ENCODE measurements at places on chromosomes 2 and 18.

DNA sequence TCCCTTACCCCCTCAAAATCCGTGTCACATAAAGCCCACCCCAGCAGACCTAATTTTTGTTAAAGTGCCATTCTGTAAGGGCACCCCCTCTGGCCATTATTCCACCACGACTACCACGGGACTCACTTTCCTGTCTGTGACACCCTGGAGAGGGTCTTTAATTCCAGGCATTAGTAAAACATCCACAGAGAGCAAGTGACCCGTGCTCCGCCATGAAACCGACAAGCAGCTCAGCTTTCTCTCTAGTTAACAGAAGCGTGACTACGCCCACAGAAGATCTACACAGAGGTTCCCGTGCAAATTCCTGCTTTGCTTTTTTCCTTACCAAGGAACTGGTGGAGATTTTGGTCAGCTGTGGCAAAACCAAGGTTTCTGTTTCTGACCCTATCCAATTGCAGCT is 4.4 kb downstream of the SIGLEC15 start:
- DNase-seq: no peak

- DNase-seq: no peak
Measured at GRCh38 chr2:46087492-46087891, 209.7 kb upstream of the EPAS1 start.

DNA sequence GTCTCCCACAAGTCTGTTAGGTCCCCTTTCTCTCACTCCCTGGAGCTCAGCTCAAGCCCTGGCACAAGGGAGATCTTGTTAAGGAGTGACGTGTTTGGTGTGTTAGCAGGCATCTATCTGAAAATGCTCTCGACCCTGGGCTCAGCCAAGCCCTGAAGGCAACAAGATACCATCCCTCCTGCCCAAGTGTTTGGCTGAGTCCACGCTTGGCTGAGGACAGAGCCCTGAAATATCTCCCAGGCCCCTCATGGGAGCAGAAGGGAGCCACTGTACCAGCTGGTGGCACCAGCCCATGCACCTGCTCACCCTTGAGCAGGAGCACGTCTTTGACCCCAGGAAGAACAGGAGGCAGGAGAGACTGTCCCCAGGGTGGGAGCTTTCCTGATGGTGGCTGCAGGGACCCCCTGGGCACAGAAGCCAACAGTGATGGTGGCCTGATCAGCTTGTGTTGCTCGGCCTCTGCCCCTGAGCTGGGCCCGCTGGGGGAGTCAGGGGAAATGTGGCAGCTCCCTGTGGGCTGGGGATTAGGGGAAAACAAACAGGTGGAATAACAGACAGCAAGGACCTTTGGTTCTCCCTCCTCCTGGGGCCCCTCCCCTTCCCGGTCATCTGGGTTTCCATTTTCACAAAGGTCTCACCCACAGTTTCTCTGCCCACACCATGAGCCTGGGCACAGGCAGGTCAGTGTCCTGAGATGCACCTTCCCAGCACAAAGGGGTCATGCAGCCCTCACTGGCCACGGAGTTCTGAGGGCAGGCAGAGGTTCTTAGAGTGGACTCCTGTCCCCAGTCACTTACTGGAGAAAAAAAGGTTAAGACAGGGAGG is 91.6 kb downstream of the RHOB start:
- DNase-seq: no peak

GRCh38 chr18:61738488-61738887 is 154.3 kb downstream of the RNF152 start:
- DNase-seq: no peak

GRCh38 chr2:121746071-121746578 is 9.3 kb upstream of the TSN start:
- no peak for DNase-seq

DNA sequence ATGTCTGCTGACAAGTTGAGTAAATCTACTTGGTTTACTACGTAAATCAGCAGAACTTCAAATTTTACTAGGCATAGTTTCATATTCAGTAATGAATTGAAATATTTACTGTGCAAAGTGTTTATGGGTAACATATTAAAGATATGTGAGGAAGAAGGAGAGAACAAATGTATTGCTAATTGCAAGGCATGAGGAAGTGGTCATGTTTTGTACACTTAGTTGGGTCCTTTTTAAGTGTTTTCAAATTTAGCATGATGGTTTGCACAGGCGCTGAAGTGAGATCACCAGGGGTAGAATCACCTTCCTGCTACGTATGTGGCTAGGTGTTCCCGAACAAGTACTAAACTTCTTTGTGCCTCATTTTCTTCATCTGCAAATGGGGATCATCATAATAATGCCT is 1534.4 kb downstream of the LRP1B start:
- no peak for DNase-seq

DNA sequence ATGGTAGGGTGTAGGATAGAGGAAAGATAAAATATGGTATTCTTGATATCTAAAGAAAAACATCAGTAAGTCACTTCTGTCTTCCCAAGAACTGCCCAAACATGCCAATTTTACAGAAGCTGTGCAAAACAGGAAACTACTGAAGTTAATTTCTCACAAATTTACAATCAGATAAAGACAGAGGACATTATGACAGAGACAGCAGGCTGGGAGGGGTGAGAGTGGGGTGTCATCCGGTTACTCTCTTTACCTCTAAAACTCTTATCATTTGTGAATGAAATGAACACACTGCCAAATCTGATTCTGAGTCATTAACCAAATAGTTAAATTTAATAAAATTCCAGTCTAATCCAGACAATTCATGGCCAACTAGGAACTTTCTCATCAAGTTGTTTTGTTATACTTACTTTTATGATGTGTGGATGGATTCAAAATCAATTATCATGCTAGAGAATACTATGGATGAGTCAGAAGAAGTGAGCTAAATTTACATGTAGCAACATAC is 323.2 kb upstream of the MEX3C start:
- DNase-seq: no peak

DNA sequence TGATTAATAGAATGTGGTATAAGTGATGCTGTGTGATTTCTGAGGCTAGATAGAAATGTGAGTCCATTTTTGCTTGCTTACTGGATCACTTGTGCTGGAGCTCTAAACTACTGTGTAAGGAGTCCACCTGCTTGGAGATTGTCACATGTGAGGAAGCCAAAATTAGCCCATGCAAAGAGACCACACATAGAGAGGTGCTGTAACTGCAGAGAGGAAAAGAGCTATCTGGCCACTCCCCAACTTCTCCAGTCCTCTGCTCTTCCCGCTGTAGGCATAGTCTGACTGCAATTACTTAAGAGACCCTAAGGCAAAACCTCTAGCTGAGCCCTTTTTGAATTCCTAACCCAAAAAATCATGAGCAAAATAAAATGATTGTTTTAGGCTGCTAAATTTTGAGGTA is 120.6 kb upstream of the FBXO11 start:
- no peak for DNase-seq

GRCh38 chr2:28435241-28435640 is 42.6 kb downstream of the FOSL2 start:
- DNase-seq: no peak

GRCh38 chr2:39390216-39390615 is 46.9 kb downstream of the MAP4K3 start:
- DNase-seq: no peak

DNA sequence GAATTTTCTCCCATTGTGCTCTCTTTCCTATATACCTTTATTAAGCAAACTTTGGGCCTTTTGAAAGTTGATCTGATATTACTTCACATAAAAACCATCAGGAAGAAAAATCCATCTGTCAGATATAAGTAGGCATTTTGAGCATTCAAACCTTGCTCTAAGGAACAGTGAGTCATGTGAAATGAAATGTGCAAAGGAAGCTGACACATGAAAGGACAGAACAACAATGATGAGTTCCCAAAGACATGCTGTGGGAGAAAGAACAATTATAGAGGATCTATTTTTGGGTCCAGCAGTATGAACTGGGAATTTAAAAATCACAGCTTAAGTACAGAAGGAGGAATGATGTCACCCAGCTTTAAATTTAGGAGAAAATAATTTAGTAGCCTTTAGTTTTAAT is 18.1 kb downstream of the CALCRL start:
- DNase-seq: no peak

DNA sequence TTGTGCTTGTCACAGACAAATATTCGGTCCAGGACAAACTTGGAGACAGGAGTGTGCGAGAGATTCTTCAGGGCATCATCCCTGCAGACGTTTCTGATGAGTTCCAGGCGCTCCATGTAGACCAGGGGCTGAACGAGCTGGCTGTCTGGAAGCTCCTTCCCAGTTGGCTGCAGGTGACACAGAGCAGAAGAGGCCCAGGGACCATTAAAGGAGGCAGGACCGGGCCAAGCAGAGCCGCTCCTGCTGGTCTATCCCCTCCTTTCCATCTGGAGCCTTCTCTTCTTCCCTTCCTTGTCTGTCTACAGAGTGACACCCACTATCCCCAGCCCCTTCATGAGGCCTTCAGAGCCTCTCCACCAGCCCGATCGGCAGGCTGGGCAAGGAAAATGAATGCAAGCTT is 19.5 kb downstream of the CHST10 start:
- no peak for DNase-seq

- DNase-seq: no peak
Measured at GRCh38 chr18:8659609-8660242, 45.6 kb upstream of the MTCL1 start.

DNA sequence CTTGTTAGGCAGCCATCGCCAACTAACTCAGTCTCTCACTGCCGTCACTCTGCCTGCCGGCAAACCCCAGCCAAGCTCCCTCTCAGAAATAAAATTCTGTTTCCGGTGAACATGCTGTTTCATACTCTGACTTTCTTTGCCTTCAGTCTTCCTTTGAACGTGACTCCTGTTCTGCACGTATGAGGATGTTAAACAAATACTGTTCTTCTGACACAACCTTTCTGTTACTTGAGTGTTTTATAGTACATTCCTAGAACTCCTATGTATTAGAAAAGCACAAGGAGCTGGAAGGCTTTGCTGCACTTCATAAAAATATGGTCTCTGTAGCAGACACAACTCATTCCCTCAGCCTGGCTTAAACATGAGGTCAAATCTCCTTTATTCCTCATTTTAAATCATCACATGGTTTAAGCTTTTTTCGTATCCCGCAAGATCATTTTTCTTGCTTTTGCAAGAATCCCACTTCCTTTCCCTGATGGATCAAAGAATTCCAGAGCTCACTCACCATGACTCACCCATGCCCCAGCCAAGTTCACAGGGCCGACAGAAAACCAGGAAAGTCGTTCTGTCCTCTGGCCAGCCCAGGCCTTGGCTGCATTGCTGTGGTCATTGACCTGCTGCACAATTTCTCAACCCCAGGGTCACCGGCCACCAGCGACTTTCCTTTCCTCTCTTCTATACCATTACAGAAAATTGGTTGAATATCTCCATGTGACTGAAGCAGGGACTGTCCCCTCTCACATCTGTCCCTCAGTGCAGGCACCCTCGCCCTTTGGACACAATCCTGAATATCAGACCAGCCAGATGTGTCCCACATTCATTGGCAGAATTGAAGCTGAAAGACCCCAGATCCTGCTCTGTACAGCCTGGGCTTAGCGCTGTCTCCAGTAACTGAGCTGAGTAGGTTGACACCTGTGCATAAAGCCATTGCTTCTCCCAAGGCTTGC is 183.1 kb upstream of the ARL4C start:
- DNase-seq: no peak

GRCh38 chr2:169275696-169276444 is 86.5 kb downstream of the LRP2 start:
- peak; percentile 2 for DNase-seq

DNA sequence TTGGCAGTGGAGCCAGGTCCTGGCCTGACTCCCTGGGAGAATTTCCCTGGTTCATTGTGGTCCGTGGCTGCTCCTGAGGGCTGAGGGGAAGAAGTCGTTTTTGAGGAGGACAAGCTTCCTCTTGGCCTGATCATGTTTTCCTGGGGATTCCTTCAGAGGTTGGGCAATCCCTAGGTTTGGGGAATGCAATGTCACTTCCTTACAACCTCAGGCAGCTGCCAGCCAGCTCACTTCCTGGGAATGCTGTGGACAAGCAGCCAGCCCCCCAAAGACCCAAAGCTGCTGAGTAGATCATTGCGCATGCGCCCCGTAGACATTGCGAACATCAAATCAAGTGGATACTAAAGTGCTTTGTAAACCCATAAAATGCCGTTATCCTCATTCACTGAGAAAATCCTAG is 7.7 kb upstream of the DNMT3A start:
- no peak for DNase-seq

DNA sequence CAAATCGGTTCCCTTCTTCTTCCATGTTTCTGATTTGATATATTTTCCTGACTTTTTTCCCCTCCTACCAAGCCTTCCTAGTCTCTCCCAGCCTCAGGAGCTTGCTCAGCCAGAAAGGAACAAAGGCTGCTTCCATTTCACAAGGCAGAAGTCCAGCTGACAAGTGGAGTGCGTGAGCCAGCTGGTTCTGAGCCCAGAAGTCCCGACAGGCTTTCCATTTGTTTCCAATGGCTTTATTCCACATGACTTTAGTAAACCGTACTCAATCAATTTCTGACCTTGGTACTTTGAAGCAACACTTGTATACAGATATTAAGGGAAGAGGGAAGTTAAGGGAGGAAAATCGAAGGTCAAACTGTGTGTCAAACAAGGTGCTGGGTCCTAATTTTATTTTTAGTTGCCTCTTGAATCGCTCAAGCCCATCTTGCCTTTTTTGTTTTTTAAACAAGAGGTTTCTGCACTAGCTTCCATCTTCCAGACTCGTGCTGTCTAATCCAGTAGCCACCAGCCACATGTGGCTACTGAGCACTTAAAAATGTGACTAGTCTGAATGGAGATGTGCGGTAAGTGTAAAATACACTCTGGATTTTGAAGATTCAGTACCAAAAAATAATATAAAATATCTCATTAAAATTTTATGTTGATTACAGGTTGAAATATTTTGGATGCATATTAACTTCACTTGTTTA is 36.2 kb downstream of the WIPF1 start:
- peak; percentile 85 for DNase-seq

DNA sequence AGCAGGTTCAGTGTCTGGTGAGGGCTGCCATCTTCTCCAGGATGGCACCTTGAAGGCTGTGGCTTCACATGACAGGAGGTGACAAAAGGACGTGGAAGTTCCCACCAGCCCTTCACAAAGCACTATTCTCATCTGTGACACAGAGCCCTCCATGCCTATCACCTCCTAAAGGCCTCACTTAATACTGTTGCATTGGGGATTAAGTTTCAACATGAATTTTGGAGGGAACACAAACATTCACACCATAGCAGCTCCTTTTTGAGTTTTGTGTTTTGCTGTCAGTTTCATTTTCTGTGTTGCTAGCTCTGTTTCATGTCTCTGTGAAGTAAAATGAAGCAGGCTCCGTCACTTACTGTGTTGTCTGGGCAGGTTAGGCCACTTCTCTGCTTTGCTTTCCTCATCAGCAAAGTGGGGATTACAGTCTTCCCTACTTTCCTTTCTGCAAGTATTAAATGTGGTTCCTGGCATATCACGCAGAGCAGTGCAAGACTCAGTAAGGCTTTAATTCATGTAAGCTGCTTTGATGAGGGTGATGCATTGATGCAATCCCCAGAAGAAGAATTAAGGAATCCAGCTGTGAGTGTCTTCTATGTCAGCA is 31.6 kb downstream of the LIMS1 start:
- no peak for DNase-seq

All from hippocampal formation (tissue), 2 donors.